AG08395 (cell line): ENCODE measurements at places on chromosomes 3 and 15.

DNA sequence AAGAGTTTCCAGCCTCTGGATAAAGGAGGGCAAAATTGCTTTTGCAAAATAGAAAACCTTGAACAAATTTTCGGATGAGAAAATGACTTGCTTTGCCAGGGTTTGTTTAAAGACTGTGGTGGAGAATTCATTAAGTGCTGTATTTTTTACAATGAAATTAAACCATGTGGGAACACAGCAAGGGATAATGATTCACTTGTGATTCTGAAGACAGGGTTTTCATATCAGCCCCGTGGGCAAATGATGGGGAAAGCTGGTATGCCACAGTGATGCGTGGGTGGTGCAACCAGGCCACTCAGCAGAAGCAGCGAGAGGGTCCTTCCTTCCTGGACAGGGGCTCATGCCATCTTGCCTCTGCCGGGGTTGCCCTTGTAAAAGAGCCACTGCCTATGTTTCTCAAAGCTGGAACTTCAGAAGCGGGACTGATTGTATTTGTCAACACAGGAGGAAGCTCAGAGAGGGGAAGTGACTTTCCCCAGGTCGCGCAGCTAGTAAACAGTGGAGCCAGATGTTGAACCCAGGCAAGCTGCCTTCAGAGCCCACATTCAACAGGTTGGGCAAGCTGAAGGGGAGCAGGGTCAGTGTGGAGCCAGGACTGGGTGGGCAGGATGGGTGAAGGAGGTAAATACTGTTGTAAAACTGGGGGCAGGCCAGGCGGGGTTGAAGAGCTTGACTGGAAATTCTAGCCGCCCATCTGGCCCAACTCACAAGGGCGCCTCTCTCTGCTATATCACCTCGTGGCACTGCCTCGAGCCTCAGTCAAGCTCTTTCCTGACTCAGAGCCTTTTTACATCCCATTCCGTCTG, 79.1 kb downstream of the TOP2B start:
- no peak for DNase-seq

DNA sequence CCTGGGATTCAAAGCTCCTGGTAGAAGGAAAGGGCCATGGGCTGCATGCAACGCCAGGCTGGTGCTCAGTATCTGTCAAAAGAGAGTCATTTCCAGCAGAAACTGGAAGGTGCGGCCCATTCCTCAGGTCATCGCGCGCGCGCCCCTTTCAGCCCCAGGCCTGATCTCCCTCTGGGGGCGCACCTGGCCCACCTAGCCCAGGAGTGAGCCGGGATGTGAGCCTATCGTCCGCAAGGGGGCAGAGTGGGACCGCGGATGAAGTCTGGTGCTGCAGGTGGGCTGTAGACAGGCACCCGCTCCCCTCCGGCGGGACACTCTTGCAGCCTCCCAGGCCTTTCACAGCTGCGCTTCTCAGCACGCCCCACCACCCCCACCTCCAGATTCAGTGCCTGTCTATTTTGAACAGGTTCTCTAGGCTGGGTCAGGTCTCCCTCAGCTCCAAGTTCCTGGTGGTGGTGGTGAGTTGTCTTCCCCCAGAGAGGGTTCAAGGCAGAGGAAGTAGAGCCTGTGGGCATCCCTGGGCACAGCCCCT, 5.8 kb upstream of the RPL29 start:
- DNase-seq: peak; percentile 84

DNA sequence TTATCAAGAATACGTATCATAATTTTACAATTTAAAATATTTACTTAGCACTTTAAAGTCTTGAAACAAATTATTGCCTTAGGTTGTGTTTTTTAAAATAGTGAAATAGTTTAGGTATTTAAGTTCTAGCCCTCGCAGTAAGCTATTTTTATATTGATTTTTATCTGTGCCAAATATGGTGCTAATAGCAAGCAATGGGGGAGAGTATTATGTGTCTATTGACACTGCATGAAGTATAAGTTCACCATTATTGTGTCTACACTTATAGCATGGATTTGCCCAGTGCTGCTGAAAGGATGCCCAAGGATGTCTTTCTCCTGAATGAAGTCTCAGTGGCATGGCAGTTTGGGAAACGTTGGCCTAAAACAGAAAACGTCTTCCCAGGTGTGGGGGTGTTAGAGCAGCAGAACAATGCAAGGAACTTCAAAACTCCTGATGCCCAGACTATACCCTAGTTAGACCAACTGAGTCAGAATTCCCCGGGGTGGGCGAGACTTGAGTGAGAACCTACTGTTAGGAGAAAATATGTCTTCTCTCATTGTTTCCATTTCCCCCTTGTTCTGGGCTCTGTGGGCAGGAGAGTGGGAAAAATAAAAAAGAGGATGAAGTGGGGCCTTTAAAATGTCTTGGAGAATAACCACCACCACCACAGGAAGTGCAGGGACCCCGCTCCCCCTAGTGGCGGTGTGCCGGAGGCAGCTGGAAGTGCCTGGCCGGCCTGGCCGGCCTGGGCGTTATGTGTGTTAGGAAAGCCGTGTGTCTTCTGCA, 104.2 kb upstream of the SLC7A14 start:
- peak; percentile 56 for DNase-seq

DNA sequence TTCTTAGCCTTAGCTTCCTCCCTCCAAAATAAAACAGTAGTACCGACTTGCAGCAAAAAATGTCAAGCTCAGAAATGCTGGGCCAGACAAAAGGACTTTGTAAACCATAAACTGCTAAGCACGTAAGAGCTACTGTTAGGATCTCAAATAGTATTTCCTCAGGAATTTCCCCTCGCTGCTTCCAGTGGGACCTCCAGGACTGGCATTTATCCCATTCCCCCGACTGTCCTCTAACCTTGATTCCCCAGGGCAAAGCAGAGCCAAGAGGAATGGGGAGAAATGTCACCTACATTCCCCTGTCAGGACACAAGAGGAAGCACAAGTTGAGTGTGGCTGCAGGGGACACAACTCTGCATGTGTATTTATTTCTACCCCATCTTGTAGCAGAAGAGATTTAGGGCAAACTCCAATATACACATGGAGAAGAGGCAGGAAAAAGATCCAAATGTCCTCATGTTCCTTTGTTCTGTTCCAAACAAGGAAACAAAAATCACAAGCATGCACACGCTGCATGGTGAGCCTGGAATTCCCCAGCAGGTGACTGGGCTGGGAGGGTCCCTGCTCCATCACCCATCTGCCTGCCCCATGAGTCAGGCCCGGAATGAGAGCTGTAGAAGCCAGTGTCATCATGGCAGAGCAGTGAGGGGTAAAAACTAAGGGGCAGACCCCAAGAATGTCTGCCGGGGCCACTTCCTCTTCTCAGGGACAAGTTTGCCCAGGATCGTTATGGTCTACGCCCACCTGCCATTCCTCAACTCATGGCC, 4.2 kb downstream of the STOML1 start:
- no peak for DNase-seq

- DNase-seq: no peak
Measured at GRCh38 chr3:157443905-157444796, 7.5 kb downstream of the PTX3 start.
